Kidney capillary endothelial cell (primary cell): ENCODE measurements at places on chromosomes 12 and 14.

DNA sequence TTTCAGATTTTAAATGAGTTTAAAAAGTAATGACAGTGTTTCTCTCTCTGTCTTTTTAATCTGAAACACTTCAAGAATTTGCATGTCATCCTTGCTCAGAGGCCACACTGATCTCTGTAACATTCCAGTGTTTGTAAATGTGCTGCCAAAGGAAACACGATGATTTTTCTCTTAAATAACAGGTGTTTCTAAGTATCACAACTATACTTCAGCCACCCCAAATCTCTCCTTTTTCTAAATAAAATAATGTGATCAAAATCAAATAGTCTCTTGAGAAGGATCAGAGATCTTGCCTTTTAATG, 3.3 kb upstream of the GALC start:
- DNase-seq: no peak

DNA sequence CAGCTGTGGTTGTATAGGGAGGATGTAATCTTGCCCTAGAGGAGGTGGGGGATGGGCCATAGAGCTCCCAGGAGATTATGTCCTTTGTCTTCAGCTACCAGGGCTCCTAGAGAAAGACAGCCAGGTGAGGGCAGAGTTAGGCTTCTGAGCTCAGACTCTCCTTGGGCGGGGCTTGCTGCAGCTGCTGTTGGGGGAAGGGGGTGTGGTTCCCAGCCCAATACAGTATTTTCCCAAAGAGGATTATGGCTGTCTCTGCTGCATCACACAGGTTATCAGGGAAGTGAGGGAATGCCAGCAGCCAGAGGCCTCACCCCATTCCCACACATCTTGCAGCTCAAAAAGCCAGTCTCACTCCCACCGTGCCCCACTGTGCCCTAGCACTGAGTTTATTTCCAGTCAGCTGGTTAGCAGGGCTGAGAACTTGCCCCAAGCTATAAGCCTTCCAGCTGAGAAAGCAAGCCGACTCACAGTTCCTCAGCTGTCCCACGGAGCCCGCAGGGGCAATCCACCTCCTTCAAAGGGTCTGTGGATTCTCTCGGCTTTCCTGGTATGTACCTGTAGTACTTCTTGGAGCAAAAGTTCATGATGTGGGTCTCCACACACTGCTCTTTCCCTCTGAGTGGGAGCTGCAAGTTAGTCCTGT, 217.3 kb upstream of the CPNE8 start:
- no peak for DNase-seq

DNA sequence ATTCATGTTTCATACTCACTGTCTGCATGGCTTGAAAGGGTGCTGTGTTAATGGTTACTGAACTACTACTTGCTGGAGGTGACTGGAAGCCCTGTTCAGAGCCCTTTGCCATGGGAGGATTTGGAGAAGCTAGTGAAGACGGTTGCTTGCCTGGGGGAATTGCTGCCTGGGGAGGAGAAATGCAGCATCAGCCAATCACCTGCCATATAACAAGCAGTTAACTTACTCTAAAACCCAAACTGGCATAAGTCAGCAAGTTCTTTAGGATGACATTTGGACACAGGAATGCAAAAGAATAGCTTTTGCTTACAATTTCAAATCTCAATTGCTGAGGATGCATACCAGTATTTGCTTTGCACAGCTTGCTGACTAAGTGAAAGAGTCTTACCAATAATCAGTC, 23.4 kb upstream of the IPO8 start:
- DNase-seq: no peak

GRCh38 chr12:108134744-108135143, 5.7 kb downstream of the WSCD2 start:
- no peak for DNase-seq

DNA sequence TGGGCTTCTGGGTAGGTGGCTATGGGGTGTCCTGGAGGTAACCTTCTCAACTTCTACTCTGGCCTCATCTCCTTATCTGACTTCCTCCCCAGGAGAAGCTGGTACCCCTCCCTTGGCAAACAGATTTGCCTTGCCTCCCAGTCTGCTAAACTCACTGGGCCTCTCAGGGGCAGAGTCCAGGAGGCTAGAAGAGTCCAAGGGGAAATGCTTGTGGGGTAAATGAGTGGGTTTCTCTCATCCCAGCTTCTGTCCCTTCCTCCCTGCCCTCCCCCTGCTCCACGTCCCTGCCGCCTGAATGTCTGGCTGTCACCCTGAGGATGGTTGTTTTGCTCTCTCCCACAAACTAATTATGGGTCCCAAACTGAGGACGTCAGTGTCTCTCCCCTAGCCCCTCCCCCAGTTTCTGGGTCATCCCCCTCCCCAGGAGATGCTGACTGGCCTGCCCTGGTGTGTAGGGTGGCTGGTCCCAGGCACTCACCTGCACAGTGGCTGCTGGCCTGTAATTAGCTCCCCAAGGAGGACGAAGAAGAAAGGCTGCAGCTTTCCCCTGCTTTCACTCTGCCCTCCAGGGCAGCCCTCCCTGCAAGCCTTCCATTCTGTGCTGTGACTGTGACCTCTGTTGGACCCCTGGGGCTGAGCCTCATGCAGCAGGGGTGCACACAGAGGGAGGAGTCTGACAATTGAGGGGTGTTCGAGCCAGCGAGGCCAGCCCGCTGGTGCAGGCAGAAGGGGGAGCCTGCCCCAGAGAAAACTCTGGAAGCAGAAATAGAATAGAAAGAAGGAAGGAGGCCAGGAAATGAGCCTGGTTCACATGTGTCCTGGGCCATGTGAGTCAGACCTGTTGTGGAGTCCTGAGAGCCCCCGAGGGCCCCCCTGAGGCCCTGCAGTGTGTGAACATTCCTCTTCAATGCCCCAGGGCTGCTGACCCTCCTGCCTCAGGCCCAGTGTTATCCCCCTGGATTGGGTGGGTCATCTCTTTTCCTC, at the start of gene LRP1-AS:
LRP1-AS (minus strand) TSS at position 659 of the 984 bp plus-strand sequence.
- DNase-seq: no peak

DNA sequence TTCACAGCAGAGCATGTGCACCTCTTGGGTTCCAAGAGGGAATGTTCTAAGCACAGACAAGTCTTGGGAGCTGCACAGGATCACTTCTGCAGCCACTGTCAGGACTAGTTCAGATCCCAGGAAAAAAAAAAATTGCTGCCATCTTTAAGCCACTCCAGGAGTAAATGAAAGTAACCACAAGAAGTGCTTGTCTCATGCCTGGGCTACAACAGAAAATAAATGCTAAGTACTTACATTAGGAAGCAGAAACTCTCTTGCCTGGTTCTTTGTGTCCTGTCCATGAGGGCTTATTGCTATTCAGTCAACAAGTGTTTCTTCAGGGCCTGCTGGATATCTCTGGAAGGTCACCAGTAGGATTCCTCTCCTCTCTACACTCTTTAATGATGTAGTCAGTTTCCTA, 176.1 kb downstream of the KTN1 start:
- DNase-seq: no peak

GRCh38 chr14:88325883-88326282, 2.8 kb upstream of the KCNK10 start:
- DNase-seq: no peak

DNA sequence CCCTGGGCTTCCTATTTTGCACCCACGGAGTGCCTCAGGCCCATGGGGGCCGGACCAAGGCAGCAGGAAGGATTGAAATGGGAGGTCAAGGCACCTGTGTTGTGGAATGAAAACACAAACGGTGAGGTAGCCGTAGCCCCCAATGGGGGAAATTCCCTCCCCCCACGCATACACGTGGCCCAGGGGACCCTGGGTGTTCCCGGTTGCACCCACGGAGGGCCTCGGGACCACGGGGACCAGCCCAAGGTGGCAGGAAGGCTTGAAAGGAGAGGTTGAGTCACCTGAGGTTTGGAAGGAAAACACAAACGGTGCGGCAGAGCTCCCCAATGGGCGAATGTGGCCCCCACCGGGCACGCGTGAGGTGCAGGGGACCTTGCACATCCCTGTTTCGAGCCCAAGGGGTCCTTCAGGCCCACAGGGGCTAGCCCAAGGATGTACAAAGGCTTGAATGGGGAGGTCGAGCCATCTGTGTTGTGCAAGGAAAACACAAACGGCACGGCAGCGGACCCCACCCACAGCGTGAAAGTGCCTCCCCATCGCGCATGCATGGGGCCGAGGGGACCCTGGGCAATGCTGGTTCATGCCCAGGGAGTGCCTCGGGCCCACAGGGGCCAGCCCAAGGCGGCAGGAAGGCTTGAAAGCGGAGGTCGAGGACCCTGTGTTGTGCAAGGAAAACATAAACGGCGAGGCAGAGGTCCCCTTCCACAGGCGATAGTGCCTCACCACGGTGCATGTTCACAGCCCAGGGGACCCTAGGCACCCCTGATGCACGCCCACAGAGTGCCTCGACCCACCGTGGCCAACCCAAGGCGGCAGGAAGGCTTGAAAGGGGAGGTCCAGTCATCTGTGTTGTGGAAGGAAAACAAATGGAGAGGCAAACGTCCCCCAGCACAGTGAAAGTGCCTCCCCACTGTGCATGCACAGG, 376.7 kb downstream of the ALG10 start:
- DNase-seq: no peak

DNA sequence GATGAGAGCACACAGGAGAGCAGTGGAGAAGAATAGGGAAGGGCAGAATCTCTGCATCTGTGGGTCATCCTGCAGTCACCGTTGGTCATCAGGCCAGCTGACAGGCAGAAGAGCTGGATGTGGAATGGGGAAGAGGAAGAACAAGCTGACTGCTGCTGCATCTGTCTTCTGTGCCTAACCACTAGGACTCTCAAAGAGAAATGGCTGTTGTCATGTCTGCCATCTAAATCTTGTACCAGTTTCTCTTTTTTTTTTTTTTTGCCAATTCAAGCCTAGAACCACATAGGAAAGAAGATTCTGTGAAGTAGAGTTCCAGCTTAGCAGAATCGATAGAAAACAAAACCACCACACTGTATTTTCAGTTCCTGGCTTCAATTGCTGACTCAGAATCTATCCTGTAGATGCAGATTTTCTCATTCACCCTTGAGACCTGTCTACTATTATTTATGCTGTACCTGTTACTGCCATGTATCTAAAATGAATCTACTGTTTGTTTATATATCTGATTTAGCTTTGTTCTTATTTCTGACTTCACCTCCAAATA, 421.9 kb upstream of the PRICKLE1 start:
- no peak for DNase-seq

DNA sequence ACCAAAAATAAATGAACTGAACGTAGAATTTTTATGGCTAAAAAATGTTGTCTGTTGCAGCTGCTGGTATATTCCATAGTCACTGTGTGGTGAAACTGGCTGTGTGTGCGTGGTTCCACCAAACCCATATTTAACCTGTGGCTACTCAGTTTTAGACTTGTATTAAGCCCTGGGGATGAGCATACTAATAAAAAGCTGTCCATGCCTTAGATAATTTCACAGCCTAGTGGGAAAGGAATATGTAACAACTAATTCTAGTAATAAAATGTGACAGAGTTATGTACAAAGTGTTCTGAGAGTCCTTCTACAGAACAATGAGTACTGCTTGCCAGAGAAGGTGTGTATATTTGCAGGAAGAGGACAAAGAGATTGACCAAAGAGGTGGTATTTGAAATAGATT, 125.5 kb downstream of the TMTC3 start:
- no peak for DNase-seq

DNA sequence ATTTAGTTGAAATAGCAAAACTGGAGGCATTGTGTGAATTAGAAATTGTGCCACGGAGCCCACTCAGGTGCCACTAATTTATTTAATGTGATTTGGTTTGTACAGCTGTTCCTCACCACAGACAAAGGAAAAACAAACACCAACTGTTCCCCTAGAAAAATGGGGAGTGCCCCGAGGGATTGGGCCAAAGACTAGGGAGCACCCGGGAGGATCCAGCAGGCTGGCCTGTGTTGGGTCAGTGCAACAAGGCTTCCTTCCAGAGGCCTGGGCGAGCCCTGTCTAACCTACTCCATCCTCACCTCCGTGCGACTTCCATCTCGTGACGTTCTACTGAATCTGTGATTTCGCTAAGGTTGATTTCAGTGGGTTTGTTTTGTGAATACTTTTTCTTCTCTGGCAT, 206.2 kb downstream of the CHST11 start:
- DNase-seq: no peak

DNA sequence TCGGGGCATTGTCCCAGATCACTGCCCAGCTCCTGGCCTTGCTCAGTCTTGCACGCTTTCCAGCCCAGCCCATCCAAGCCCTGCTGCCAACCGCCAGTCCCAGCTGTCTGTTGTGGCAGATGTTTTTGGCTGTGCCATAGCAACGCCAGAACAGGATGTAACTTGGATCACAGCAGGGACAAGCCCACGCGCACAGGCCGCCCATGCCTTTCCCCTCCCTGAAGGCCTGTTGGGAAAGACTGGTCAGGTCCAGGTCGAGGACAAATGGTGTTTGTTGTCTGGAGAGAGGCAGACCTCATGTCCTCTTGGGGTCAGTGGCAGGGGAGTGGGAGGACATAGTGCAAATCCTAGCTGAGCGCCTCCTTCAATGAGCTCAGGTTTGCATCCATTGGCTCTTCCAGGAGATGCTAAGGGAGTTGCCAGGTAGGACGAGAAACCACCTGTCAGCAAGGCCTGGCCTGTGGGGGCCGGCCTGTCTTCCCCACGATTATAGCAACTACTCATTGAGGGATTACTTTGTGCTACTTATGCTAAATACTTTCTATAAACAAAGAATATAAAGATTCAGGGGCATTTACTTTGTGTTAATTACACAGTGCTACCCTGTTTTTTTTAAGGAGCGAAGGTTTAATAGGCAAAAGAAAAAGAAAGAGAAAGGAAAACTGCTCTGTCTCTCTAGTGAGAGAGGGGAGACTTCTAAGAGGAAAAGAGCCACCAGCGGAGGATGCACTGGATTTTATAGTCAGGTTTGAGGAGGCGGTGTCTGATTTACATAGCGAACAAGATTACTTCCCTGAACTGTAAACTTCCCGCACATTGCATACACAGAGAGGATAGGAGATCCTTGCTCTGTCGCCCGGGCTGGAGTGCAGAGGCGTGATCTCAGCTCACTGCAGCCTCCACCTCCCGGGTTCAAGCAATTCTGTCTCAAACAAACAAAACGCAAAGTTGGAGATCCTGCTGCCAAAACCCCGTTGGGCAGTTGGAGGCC, 42.8 kb upstream of the CORO1C start:
- DNase-seq: peak; percentile 41

DNA sequence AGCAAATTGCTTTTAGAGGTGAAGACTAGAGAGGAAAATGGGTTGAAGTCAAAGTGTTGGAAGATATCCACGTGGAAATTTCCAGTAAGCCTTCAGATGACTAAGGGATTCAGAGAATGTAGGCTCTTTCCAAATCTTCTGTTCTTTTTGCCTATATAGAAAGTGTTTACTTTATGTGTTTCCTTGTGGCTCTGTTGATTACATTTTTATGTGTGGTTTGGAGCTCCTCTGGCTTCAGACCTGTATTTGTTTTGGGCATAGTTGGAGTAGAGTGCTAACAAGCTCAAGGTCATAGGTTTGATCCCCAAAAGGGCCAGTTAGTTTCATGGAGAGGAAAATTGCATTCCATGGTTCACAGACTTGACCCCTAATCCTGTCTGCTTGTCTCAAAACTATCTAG, 91.9 kb downstream of the IGF1 start:
- DNase-seq: no peak
